ENCODE measurements at places on chromosomes 7 and 10.

GRCh38 chr10:119342335-119342734 lies 135.0 kb downstream of the GRK5 start:
- DNase-seq = no peak

DNA sequence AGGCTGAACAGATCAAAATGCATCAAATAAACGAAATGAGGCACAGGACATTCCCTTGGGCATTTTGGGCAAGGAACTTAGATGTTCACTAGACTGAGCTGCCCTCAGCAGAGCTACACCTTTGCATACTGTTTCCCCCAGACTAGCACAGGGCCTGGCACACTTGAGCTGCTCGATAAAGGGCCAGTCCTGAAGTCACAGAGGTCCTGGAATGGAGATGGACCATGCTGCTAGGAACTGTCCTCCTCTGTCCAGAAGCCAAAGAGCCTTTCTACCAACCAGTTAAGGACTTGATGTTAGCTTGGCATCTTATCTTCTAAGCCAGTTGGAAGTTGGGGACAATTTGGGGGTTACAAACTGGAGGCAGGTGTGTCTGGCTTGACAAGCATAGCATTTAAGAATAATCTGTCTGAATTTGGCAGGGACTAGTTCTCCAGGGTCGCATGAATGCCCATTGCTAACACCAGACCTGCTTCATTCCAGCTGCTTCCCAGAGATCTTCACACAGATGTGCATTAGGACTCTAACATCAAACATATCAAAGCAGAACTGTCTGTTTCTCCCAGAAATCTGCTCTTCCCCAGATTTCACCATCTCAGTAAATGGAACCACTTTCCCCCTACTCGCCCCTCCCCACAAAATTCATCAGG lies 152.2 kb upstream of the PDE1C start:
- DNase-seq = no peak

DNA sequence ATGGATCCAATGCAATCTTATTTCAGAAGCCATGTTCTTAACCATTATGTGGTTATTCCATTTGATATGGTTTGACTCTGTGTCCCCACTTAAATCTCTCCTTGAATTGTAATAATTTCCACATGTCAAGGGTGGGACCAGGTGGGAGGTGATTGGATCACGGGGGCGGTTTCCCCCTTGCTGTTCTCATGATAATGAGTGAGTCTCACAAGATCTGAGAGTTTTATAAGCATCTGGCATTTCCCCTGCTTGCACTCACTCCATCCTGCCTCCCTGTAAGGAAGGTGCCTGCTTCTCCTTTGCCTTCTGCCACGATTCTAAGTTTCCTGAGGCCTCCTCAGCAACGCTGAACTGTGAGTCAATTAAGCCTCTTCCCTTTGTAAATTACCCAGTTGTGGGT lies 32.0 kb upstream of the TSPAN13 start:
- no peak for DNase-seq

DNA sequence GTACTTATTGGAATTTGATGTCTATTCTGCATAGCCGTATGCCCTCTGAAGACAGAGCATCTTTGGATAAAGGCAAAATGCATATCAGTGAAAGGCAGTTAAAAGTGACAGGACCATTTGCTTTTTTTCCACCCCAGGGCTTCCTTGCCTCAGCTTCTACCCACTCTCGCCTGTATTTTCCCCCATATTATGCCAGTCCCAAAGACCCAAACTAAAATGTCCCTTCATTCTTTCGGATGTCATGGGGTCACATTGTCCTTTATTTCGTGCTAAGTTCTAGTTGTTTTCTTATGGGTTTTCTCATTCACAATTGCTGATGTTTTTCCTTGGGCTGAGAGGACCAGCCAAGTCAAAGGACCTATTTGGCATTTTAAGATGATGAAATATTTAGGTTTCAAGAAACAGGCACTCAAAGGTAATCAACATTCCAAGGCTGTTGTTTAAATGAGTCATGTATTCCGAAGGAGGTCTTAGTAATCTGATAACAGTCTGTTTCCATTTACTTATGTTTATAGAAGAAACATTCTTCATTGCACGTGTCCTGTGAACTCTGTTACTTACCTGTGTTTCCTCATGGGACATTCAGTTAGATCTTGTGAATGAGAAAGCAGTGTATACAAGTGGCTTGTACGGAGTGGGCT lies 74.1 kb downstream of the DNAH11 start:
- no peak for DNase-seq

DNA sequence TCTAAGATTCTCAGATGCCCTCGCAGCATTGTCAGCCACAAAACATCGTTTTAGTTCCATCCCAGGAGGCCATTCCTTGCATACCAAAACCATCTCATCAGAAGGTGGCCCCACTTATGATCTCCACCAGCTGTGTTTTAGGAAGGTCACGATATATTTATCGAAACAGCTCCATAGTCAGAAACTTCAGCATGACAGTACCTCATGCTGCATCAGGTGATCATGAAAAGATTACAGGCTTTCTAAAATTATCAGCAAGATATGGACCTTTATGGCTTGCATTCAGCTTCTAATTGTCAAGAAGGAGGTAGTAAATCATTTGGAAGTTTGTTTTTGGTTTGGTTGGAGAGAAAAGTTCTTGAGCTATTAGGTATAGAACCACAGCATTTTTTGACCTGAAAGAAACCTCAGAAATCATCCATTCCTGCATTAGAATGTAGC lies 20.0 kb downstream of the JAZF1 start:
- DNase-seq = no peak

GRCh38 chr10:87635498-87636312 lies 24.0 kb upstream of the PAPSS2 start:
- DNase-seq = peak; percentile 13

DNA sequence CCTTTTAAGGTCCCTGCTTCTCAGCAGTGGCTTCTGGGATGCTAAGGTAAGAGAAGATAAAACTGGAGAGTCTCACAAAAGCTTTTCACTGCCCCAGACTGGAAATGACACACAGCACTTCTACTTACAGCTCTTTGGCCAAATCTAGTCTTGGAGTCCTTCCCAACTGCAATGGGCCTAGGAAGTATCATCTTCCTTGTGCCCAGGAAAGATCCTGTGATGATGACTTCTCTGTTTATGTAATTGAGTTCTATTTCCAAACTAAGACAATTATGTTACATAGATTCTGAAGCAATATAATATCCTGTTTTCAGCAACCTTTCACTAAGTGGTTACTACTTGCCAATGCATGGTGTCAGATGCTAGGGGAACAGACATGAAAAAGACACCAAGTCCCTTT lies 234.1 kb downstream of the PTEN start:
- DNase-seq = no peak

DNA sequence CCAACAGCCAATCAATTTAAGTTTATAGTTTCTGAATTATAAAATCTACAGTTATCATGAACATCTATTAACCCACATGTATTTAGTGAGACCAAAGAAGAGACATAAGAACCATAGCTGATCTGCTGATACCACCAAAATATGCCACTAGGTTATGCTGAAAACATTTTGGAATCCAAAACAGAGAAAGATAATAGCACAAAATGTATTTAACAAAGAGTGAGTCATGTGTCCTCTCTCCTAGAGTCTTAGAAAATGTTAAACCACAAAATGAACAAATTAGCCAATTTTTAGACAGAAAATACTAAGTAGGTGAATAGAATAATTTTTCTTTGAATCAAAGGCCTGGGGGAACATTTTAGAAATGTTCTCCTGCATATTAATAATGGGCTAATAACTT lies 527.5 kb downstream of the GPAM start:
- DNase-seq = no peak

DNA sequence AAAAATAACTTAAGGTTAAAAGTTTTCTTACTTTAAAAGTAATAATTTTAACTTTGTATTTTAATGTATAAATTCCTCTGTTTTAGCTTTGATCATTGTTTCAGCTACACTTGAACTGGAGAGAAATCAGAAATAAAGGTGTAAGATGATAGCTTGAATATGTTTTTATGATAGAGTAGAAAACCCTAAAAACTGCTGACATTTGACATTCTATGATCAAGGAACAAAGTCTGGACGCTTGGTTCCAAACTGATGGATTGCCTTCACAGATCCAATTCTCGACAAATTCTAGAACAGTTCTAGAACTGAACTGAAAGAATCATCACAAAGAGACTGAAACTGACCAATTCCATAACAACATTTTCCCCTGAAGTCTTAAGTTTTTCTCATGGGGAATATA lies at the start of gene ANKRD61:
Gene ANKRD61 (plus strand): TSS at position 389 of the 400 bp plus-strand sequence. CDS start 0 bp downstream, at position 389.
- no peak for DNase-seq

DNA sequence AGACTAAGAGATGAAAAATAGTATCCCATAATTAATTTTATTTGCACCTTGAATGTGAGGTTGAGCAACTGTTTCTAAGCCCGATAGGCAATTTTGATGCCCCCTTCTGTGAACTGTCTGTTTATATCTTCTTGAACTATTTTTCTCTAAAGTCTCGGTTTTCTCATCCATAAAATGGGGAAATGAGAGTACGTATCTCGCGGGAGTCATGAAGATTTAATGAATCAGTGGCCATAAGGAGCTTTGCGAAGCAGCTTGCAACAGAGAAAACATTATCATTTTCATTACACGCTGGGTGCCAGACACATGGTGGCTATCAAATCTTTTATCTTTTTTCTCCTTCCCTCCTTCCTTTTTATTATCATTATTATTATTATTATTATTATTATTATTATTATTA lies 108.1 kb upstream of the CARD11 start:
- DNase-seq = no peak

- DNase-seq = no peak
Measured at GRCh38 chr7:30924624-30925023, 13.0 kb downstream of the AQP1 start.

DNA sequence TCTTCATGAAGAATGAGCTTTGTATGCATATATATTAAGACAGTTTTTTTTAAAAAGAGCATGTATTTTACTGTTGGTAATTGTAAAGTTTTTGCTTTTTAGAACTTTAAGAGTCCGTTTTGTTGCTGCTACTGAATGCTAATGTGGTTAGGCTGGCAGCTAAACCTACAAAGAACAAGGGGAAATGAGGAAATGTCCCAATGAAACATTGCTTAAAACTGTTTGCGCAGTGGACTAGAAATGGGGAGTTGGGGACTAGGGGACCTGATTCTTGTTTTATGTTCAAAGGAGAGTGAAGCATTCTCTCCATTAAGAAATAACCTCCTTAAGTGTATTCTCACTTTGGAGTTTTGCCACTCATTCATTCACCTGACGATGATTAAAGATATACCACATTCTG lies 5.7 kb downstream of the NRF1 start:
- no peak for DNase-seq

DNA sequence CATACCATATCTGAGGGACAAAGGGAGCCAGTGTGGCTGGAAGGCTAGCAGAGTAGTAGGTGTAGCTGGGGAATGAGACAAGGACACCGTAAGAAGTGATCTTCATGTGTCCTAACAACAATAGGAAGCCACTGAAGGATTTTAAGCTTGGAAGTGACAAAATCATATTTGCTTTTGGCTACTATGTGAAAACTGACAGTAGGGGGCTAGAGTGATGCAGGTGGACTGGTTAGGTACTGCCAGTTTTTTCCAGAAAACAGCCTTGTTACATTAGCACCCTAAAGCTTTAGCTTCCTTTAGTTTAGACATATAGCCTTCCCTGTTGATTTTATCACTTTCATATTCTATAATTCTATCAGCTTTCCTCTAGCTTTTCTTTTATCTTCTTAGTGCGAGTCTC lies 637.1 kb downstream of the ANKRD7 start:
- no peak for DNase-seq

DNA sequence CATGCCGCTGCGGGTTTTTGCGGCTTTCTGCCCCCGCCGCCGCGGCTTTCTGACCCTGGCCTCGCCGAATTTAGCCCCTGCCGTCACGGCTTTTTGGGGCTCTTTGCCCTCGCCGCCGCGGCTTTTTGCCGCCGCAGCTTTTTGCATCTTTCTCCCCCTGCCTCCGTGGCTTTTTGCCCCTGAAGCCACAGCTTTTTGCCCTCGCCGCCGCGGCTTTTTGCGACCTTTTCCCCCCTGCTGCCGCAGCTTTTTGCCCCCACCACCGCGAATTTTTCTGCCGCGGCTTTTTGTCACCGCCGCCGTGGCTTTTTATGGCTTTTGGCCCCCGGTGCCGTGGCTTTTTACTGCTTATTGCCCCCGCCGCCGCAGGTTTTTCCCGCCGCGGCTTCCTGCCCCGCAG lies 636.5 kb downstream of the ZNF716 start:
- DNase-seq = no peak

DNA sequence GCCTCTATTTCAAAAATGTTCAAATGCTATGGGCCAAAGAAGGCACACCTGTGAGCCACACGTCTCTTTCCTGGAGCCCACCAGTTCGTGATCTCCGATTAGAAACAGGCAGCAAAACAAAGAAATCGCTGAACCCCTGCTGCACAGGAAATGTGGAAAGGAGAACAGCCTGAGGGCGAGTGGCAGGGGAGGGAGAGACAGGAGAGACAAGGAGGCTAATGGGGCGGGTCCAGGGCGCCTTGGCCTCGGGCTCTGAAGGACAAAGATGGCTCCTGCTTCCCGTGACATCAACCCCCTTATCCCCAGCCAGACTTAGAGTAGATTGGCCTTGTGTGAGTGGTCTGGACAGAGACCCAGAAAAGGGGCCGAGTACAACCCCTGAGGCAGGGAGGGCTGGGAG lies 62.4 kb upstream of the DOCK1 start:
- DNase-seq = no peak

DNA sequence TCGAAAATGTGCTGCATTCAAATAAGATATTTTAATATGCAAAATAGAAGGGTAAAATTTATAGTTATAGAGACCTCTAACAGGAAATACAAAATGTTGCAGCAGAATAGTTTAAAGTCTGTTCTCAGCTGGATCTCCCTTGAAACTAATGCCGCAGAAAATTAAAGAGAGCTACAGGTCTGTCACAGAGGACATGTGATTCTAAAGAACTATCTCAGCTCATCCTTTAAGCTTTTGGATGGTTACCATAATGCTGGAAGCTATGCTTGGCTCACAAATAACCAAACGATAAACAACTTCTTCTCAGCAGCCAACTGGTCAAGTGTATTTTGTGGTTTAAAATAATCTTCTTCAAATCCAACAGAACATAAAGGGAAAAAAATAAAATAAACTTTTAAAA lies 353.0 kb downstream of the PARD3 start:
- DNase-seq = no peak

DNA sequence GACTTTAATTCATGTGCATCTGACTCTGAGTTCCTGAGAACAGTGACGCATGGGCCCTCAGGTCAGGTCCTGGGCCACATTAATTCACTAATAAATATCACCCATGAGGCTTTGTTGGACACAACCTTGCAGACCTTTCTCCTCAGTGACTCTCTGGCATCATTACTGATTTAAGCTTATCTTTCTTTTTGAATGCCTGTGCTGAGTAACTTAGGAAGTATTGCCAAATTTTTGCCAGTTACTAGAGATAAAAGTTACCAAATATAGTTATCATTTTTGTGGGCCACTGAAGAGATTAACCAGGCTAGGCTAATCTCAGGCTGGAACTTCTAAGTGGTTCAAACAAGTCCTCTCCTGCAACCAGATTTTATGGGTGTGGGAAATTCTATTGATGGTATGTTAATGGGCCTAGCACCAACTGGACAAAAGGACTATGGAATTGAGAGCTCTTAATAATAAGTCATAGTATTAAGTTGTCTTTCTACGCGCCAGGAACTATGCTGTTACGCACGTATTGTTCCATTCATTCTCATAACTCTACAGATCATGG lies 28.8 kb upstream of the PRTFDC1 start:
- no peak for DNase-seq

GRCh38 chr10:20892796-20893195 lies 4.3 kb downstream of the NEBL start:
- DNase-seq = no peak

- DNase-seq = peak; percentile 12
Measured at GRCh38 chr7:92674379-92674778, 84.2 kb upstream of the FAM133B start.
